Naive thymus-derived CD8-positive, alpha-beta T cell (primary cell): ENCODE measurements at places on chromosomes 13 and 19.

- no peak for DNase-seq
Measured at GRCh38 chr13:48567515-48568369, 34.9 kb upstream of the RCBTB2 start.

DNA sequence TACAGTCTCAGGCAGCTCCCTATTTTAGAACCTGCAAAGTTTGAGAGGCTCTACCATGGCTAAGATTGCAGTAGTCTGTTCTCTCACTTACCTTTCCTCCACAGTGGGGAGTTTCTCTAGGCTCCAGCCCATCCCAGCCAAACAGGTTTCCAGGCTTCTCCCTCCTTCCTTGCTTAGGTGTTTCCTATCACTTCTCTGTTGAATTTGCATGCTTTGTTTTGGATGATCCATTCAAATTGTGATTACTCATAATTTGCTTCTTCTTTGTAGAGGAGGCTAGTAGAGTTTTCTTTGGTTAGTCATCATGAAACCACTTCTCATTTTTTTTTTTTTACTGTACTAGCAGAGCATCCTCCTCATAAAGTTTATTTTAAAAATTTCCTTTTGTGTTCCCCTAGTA, 1242.2 kb upstream of the MIR17HG start:
- no peak for DNase-seq

DNA sequence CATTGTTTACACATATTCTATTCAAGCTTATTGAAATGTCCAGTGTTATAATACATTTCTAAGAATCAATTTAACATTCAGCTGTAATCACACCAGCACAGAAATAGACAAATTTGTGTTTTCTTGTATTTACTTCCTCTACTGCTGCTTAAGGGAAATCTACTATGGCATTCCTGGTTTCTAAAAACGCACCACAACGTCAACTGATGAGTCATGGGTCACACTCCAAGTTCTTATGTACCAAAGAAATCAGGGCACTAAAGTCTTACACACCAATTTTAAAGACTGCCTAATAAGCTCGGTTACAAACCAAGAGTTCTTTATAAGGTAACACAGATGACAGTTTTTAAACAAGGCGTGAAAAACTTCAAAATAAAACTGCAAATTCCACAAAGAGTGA, 13.2 kb downstream of the LNX2 start:
- DNase-seq = no peak

DNA sequence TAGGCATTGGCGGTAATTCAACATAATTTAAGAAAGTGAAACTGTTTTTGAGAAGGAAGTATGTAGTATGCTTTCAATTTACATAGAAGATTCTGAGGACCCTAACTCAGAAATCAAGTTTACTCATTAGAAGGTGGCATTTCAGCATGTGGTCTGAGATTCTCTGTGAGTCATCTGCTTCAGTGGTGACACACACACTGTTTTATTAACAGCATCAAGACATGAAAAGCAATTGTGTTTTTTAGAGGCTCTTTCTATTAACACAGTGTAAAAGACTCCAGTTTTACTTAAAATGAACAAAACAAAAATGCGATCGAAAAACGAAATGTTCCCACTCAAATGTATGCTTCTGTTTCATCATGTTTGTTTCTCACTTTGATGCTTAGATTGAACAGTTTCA, 802.1 kb upstream of the SLITRK6 start:
- no peak for DNase-seq
